ENCODE measurements at places on chromosomes 3 and 15. TPM values are rescaled to one million over a fixed set of nuclear protein-coding genes. Genes with fewer than 3 reads are reported as not detected.

DNA sequence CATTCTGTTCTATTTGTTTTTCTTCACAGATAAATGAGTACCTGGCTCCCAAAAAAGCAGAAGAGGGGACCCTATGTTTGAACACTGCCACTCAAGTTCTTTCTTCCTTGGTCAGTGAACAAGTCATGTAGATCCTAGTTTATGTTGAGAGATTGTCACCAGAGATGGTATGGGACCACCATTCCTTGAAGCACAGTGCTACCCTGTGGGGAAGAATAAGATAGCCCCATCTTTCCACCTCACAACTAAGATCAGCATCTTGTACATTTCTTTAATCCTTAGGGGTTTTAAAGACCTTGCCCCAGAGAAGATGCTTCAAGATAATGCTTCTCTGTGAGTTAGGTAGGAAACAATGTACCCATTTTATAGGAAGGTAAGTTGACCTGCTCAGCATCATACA, 233.5 kb upstream of the WNT5A start:
- no peaks in the 10 kb centered on the region for H3K36me3 ChIP-seq
- H3K4me1 ChIP-seq, result no peaks in the 10 kb centered on the region
- no peak overlapping the region for H3K27ac ChIP-seq
- H3K27me3 ChIP-seq, result no peaks in the 10 kb centered on the region
- no peak for DNase-seq
- no peak overlapping the region for H3K4me3 ChIP-seq

GRCh38 chr3:69426967-69427304, 41.0 kb upstream of the FRMD4B start:
- no peak overlapping the region for H3K27ac ChIP-seq
- no peaks in the 10 kb centered on the region for H3K36me3 ChIP-seq
- H3K4me3 ChIP-seq, result no peak overlapping the region
- H3K27me3 ChIP-seq, result no peaks in the 10 kb centered on the region
- H3K4me1 ChIP-seq, result no peaks in the 10 kb centered on the region

DNA sequence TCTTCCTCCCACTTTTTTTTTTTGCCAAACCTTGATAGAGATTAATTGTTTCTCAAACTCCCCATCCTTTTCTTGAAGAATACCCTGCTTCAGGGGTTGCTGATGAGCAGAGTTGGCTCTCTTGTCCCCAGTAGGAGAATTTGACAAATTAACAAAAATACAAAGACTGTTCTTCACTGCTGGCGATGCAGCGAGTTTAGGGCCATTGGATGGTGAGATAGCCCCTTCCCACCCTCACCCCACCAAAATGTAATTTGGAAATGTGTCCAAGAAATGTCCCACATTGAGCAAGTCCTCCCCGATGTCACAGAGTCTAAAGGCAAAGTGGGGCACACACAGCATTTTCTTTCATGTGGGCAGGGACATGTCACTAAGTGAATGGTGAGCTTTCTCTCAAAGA, 136.0 kb upstream of the RARB start:
- no peaks in the 10 kb centered on the region for H3K27me3 ChIP-seq
- no peak overlapping the region for H3K27ac ChIP-seq
- no peak for DNase-seq
- H3K4me1 ChIP-seq, result no peaks in the 10 kb centered on the region
- no peaks in the 10 kb centered on the region for H3K36me3 ChIP-seq

DNA sequence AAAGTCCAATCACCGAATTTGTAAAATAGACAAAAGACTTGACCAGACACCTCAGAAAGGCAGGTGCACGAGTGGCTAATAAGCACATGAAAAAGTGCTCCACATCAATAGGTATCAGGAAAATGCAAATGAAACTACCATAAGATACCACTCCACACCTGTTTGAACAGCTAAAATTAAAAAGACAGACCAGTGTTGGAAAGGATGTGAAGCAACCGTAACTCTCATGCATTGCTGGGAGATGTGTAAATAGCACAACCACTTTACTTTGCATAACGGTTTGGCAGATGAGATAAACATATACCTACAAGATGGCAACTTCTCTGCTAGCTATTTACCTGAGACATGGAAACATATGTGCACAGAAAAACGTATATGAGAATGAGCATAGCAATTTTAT, 56.9 kb downstream of the CADPS start:
- no peaks in the 10 kb centered on the region for H3K4me1 ChIP-seq
- no peaks in the 10 kb centered on the region for H3K36me3 ChIP-seq
- no peak for DNase-seq
- no peaks in the 10 kb centered on the region for H3K27me3 ChIP-seq
- H3K4me3 ChIP-seq, result no peak overlapping the region

GRCh38 chr15:63044077-63044644, 1.6 kb downstream of the TPM1 start:
- no peak for DNase-seq
- peaks cover 11% of the 10 kb centered on the region for H3K4me1 ChIP-seq
- peaks cover 15% of the 10 kb centered on the region for H3K36me3 ChIP-seq
- H3K4me3 ChIP-seq, result peak overlapping the region; percentile 83
- H3K27me3 ChIP-seq, result no peaks in the 10 kb centered on the region

DNA sequence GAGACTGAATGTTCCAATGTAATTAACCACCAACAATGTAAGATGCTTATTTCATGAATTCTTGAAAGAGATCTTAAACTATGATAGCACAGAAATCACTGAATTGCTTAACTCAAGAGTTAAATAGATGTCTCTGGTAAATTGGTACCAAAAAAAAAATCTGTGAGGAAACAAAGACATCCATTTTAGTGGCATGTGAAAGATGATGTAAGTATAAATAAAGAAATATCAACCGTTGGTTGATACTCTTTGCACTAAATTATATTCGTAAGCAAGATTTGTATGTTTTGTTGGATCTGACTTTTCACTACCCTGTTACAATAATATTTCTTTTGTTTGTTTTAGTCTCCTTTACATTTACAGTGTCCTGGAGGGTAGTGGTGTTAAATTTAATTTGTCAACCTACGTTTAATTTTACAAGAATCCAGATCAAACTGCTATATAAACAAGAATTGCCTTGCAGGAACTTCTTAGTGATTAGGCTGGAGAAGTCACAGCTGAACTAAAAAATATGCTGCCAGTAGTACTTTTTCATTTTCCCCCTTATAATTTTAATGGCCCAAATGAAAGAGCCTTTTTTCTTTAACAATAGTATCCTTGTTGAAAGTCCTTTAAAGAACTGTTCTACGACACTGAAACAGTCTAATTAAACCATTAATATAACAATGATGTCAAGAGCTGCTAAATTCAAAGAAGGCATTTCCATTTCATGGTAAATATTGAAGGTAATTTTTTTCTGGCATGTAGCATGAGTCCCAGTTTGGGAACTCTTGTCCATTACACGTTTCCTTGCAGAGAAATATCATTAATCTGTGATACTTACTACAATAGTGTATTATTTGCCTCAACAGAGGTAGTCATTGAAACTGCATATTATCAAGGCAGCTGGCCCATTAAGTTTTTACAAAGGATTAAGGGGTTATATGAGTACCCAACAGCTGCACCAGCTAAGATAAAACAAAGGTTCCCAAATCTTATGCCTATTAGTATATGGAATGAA, 109.6 kb upstream of the PHLDB2 start:
- H3K36me3 ChIP-seq, result no peaks in the 10 kb centered on the region
- H3K27me3 ChIP-seq, result no peaks in the 10 kb centered on the region
- H3K4me3 ChIP-seq, result no peak overlapping the region
- DNase-seq, result no peak
- no peaks in the 10 kb centered on the region for H3K4me1 ChIP-seq

GRCh38 chr3:17367171-17367570, 375.3 kb downstream of the TBC1D5 start:
- DNase-seq, result no peak
- H3K4me3 ChIP-seq, result no peak overlapping the region
- H3K27ac ChIP-seq, result no peak overlapping the region
- peaks cover 3% of the 10 kb centered on the region for H3K36me3 ChIP-seq
- H3K4me1 ChIP-seq, result no peaks in the 10 kb centered on the region
- no peaks in the 10 kb centered on the region for H3K27me3 ChIP-seq

DNA sequence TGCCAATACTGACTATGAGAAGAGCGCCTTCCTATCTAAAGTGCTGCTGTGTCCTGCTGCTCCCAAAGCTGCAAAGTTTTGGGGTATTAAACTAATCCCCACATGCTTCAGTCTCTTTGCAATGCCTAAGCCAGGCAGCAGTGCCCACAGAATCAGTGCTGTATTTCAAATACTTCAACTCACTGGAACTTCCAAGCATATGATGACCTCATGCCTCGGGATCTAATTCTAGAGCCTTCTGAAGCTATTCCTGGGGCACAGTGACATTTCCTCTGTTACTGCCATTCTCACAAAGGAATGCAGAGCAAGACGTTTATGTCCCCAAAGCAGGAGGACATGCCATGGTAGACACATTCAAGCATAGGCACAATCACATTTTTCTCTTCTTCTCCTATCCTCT, 78.5 kb downstream of the CD200 start:
- no peak overlapping the region for H3K4me3 ChIP-seq
- peaks cover 11% of the 10 kb centered on the region for H3K4me1 ChIP-seq
- H3K36me3 ChIP-seq, result no peaks in the 10 kb centered on the region
- H3K27ac ChIP-seq, result peak overlapping the region; percentile 77
- no peaks in the 10 kb centered on the region for H3K27me3 ChIP-seq
- DNase-seq, result no peak

DNA sequence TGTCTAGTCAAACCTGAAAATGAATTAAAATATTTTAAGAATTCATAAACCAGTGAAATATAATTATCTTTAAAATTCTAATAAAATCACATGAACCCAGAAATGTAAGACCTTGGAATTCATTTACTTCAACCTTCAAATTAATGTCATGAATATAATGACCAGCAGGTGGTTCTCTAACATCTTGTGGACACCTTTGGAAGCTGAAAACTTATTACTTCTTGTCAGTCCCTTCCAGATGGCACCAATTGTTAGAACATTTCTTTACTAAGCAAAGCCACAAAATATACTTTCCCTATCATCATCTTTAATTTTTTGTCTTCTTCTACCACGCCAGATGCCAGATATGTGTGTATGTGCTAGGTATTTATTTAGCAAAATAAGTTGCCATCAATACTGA, 240.0 kb downstream of the MBNL1 start:
- no peaks in the 10 kb centered on the region for H3K36me3 ChIP-seq
- no peak overlapping the region for H3K27ac ChIP-seq
- DNase-seq, result no peak
- H3K4me1 ChIP-seq, result no peaks in the 10 kb centered on the region
- no peaks in the 10 kb centered on the region for H3K27me3 ChIP-seq

GRCh38 chr3:126696701-126697267, 7.3 kb upstream of the CHCHD6 start:
- no peak overlapping the region for H3K27ac ChIP-seq
- DNase-seq, result no peak
- no peaks in the 10 kb centered on the region for H3K36me3 ChIP-seq

DNA sequence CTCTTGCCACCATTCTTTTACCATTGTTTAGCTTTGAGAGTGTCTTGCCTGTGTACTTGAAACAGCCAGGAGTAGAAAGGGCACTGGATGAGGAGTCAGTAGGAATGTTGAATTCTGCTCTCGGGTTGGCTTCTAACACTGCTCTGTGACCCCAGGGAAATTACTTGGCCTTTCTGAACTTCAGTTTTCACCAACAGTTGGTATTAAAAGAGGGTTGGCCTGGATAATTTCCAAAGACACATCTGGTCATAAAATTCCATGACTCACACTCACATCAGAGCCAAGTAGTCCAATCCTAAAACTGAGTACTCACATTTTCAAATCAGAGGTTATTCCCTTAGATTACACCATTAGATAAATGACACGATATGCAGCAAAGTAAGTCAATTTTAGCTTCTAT, 141.6 kb downstream of the ECT2 start:
- no peak overlapping the region for H3K4me3 ChIP-seq
- no peaks in the 10 kb centered on the region for H3K4me1 ChIP-seq
- no peaks in the 10 kb centered on the region for H3K36me3 ChIP-seq

DNA sequence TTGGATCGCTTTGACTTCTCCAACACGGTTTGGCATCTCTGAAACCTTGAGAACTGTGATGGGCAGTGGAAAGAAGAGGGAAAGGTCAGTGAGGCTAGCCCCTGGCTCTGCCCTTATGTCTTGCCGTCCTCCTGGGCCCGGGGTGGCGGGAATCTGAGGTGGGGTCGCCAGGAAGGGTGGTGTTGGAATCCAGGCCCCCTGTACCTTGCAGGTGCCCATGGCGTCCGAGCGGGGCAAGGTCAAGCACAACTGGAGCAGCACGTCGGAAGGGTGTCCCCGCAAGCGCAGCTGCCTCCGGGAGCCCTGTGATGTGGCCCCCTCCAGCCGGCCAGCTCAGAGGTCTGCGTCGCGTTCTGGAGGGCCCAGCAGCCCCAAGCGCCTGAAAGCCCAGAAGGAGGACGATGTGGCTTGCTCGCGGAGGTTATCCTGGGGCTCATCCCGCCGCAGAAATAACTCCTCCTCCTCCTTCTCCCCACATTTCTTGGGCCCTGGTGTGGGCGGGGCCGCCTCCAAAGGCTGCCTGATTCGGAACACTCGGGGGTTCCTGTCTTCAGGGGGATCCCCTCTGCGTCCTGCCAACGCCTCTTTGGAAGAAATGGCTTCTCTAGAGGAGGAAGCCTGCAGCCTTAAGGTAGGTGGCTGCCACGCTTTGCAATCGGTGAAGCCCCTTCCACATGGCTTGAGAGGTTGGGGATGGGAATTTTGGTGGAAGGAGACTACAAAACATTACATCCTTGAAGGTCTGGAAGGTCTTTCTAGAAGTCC, 907 bp downstream of the TATDN2 start:
- peaks cover 16% of the 10 kb centered on the region for H3K4me1 ChIP-seq
- no peaks in the 10 kb centered on the region for H3K27me3 ChIP-seq
- H3K4me3 ChIP-seq, result peak overlapping the region; percentile 88
- no peak for DNase-seq
- peak overlapping the region; percentile 77 for H3K27ac ChIP-seq
- H3K36me3 ChIP-seq, result peaks cover 6% of the 10 kb centered on the region

DNA sequence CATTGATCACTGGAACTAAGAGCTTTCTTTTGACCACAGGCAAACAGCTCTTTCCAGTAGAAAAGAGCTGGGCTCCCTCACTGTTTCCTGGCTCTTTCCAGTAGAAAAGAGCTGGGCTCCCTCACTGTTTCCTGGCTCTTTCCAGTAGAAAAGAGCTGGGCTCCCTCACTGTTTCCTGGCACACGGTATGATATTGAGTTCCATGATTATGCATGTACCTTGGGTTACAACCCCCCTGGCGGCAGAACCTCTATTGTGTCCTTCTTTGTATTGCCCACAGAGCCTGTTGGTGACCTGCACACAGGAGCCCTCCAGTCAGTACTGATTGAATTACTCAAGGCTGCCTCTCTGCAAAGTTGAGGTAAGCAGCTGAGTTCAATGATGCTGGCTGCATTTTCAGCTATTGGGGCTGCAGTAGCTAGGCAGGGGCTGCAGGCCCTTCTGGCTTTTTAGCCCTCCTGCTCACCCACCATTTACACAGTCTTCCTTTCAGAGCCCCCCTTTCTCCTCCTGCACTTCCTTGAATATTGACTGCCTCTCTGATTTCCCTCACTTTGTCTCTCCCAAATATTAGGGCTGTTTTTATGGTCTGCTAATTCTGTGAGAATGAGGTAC, 10.2 kb downstream of the ACKR2 start:
- no peak for DNase-seq
- H3K27me3 ChIP-seq, result no peaks in the 10 kb centered on the region
- no peak overlapping the region for H3K27ac ChIP-seq

Gene ABHD17C
- 1.6 TPM for total RNA-seq

Gene ZNF385D
- total RNA-seq, result 15.8 TPM

Gene CCDC54
- total RNA-seq, result not detected

Gene PLXNA1
- 102 TPM for total RNA-seq

Gene CADPS
- 0.14 TPM for total RNA-seq

Gene CPN2
- total RNA-seq, result not detected

Gene SLC15A2
- 4.7 TPM for total RNA-seq
